AML-193 (cell line): ENCODE measurements at places on chromosomes 5 and 9.

DNA sequence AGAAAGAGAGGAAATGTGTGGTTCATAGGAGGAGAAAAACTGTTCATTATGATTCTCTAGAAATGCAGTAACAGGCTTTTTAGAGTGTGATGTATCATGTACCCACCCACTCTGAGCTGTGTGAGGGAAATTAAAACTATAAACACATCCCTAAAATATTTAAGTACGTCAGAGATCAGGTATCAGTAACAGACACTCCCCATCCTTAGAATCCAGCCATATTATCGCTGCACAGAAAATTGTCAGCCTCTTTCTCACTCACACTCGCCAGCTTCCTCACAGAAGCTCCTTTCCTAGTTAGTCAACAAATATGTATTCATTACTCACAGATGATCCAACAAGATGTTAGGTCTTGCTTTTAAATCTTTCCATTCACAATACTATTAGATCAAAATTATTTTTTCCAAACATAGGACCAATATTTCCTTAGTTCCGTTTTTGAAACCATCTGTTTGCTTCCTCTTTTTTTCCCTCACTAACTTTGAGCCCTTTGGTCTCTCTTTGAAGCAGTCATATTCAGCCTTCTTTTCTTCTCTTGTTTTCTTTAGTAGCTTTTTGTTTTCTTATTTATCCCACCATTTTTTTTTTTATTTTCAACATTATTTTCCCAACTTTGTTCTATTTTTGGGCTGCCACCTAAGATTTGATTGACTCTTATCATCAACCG, 13.6 kb upstream of the MAST4 start:
- no peak for DNase-seq

DNA sequence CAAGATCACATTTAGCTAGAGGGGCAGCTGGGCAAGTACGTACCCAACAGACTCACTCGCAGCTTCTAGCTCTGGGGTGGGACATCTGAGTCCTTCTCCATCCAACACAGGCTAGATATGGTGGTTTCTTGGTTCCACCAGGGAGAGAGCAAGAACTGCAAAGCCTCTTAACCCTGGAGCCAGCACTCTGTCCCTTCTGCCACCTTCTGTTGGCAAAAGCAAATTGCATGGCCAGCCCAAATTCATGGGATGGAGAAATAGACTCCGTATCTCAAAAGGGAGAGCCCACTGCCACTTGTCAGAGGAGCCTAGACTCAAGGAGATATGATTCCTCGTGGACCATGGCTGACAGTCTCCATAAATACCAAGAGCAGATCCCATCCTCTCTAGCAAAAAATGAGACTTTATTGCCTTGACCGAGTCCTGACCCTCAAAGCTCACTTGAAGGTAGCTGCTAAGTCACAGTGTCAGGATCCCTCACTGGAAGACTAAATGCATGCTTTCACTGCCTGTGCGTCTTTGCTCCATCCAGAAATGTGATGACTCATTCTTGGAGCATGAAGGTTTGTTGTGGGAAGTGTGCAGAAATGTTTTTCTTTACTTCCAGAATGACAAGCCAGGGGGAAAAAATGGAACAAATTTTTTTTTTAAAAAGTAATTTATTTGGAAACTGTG, 28.8 kb upstream of the ROR2 start:
- DNase-seq, result no peak

DNA sequence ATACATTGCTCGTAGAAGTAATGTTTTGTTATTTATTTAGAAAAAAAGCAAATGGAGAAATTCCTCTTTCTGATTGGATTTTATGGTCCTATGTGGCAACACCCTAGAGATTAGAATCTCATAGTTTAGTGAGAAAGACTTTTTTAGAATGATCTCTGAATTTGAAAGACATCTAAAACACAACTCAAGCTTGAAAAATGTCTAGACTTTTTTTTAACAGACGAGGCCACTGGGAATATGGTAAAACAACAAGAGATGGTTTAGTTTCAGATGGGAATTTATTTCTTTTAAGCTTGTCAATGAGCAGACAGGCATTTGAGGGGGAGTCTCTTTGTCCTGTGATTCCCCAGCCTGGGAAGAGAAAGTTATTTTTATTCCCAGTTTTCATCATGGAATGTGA, 122.1 kb downstream of the NTRK2 start:
- no peak for DNase-seq

GRCh38 chr5:117713585-117714198, 1139.1 kb upstream of the SEMA6A start:
- no peak for DNase-seq

GRCh38 chr9:8014997-8015682, 215.6 kb upstream of the DMAC1 start:
- no peak for DNase-seq

- DNase-seq, result no peak
These were observed 456.5 kb downstream of the CDH18 start for GRCh38 chr5:19531374-19531952.

- no peak for DNase-seq
These were observed 362.8 kb downstream of the NPR3 start for GRCh38 chr5:33073881-33074327.

DNA sequence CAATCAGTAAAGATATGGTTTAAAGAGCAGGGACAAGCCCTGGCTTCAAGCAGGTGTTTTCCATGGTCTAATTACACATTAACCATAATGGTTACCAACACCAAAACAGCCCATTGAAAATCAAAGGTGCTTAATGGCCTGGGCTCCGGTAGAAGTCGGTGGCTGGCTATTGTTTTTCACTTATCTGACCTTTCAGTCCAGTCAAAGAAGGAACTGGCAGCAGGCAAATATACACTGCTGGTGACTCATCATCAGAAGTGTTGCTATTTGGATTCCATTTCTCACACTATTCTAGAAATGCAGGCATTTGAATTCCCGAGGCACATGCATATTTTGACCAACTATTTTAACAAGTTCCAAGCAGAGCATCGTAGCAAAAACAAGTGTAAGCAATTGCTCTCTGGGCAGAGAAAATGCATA, 26.3 kb upstream of the GABRP start:
- DNase-seq, result no peak

GRCh38 chr5:94173100-94173499, 431.7 kb upstream of the POU5F2 start:
- DNase-seq, result no peak

GRCh38 chr5:1097381-1097987, 14.4 kb downstream of the SLC12A7 start:
- DNase-seq, result no peak

GRCh38 chr9:97617939-97618416, 15.2 kb downstream of the TSTD2 start:
- no peak for DNase-seq

GRCh38 chr5:29720954-29721353, 1472.5 kb upstream of the CDH6 start:
- DNase-seq, result no peak

- DNase-seq, result no peak
These were observed 99.2 kb downstream of the ADAMTS12 start for GRCh38 chr5:33792559-33792958.

- DNase-seq, result peak; percentile 23
These were observed 20.8 kb downstream of the SV2C start for GRCh38 chr5:76104027-76104426.

GRCh38 chr5:4078544-4078943, 482.9 kb downstream of the IRX1 start:
- no peak for DNase-seq

GRCh38 chr5:95149387-95149786, 135.5 kb downstream of the MCTP1 start:
- no peak for DNase-seq

DNA sequence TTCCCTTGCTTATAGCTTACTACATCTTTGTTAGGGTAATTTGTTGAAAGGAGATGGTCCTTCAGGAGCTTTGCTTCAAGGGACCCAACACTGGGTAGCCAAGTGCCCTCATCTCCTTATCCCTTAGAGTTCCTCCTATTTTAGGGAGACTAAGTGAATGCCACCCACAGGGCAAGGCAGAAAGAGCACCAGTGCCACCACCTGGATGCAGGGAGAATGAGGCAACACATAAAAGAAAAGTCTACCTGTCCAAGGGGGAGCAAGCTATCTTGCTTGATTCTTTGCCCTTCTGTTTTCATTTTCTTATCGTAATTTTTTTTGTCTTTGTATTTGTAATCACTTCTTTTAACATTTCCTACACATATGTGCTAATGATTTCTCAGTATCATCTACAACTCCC, 205.5 kb downstream of the NPR3 start:
- no peak for DNase-seq

- DNase-seq, result no peak
These were observed 42.3 kb upstream of the SEMA6A start for GRCh38 chr5:116616876-116617275.

DNA sequence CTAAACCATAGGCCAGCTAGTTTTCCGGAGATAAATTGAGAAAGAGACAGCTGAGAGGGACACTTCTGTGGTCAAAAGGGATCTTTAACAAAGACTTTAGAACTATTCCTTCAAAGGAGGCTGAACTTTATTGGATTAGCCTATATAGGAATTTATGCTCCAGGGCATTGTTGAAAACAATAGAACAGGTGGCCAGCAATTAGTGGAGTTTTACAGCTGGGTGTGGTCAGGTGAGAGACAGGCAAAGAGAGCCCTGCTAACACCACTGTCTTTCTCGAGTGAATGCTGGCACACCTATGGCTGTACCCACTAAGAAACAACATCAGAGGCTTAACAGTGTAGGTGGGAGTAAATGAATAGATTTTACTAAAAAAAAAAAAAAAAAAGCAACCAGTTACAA, 16.7 kb upstream of the TLR4 start:
- DNase-seq, result no peak

GRCh38 chr5:125874717-125875116, 548.5 kb upstream of the GRAMD2B start:
- DNase-seq, result no peak

- no peak for DNase-seq
These were observed 65.5 kb upstream of the ABCA1 start for GRCh38 chr9:104993291-104993963.

DNA sequence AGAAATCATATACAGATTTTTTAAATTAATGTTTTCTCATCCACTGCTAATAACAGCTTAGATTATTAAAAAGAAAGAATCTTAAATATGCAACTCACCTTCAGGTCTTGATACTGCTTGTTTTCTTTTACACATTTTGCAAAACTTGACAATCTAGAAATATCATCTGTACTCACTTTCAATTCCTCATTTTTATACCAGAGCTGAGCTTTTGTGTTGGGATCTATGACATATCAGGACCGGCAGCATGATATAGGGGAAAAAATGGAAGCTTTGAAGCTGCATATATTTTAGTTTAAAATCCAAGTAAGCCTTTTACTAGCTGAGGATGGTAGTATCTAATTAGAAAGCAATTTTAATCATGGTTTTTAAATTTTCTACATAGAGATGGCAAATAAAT, 75.7 kb upstream of the SMARCA2 start:
- no peak for DNase-seq

- no peak for DNase-seq
These were observed 71.5 kb downstream of the ARHGAP26 start for GRCh38 chr5:142841511-142842265.

DNA sequence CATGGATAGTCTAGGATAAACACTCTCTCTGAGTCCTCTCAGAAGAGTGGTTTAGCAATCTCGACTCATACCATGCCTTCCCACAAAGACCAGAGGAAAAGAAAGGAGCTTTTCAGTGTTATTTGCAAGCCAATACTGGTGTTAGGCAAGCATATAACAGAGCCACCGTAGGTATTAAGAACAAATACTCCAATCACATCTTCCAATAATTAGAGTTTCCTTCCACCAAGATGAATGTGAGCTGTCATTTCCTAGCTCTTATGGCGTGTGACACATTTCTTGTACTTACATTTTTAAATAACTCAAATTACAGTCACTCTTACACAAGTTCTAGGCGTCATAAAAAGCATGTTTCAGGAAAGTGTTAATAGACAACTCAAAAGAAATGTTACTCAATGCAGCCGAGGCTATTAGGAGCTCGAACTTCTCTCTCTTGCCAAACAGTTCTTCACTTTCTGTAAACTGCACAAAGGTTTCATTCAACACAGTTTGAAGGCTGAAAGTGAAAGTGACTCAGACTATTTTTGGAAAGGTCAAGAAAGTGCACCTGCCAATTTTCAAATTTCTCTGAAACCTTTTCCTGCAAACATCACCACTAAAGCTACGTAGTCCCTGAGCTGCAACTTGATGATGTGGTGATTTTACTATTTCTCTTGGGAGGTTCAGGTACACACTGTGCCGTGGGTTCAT, 153.8 kb downstream of the AUH start:
- peak; percentile 59 for DNase-seq

DNA sequence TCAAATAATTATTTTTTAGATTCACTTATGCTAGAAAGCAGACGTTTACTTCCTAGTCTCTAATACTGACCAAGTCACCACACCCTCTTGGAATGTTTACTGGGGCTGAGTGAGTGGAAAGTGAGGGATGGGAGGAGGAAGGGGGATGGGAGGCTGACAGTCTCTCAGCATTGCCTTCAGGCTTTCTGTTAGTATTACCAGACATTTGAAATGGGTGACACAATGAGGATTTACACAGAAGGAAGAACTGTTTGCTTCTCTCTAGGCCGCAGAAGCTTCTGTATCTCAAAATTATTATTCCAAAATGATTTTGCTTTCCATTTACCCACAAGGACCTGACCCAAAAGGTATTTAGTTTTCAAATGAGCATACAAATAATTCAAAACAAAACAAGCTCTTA, 232.8 kb upstream of the ZNF608 start:
- no peak for DNase-seq

GRCh38 chr5:59992206-59992605, 98.7 kb upstream of the PDE4D start:
- DNase-seq, result no peak

DNA sequence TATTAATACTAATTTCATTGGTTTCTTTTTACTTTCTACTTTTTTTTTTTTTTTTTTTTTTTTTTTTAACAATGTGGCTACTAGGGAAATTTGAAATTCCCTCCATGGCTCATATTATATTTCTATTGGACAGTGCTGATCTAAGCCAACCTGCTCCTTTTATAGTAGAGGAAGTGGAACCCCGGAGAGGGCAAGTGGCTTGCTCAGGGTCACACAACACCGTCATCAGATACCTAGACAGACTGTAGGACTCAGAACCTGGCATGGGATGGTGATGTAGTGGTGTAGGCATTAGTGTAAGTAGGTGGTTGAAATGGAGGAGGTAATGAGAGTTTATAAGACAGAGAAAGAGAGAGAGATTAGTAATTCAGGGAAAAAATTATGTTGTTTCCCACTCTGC, 10.8 kb downstream of the ZNF618 start:
- no peak for DNase-seq

DNA sequence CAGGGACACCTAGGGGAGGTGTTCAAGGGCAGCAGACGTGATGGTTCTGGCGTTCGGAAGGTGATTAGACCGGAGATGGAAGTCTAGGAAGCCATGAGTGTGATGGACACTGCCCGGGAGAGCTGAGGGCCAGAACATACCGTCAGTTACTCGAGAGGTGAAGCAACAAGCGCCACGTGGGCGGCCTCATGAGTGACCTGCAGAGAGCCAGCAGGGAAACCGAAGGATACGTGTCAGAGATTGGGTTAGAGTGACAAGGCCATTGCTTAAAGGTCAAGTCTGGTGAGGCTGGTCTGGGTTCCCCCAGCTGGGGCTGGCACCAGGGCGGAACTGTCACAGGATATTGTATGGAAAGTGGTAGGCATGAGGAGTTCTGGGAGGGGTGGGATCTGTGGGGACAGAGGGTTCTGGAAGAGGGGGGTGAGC, 60.0 kb downstream of the C9orf50 start:
- no peak for DNase-seq

- DNase-seq, result peak; percentile 77
These were observed 475.1 kb upstream of the WWC1 start for GRCh38 chr5:167816354-167816753.
